Body of pancreas (tissue), 4 donors: ENCODE measurements at places on chromosomes 2 and 18. TPM values are rescaled to one million over a fixed set of nuclear protein-coding genes. Genes with fewer than 3 reads are reported as not detected.
A peak's percentile ranks its signal among the peaks of the same experiment; 100 is the strongest.

DNA sequence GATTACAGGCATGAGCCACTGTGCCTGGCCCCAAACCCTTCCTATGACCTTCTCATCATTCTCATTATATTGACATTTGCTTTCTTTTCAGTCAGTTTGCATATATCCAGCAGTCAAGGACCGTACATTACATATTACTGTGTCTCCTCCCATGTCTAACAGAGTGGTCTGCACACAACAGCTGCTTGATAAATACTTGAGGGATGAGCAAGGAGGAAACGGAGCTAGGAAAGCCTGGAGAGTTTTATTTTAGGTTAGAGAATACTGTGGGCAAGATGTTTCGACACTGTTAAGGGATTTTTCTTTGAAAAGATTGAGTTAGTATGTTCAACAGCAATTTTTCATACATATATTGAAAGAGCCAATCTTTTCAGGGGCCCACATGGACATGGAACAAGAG, 76.2 kb upstream of the CHRNA1 start:
- H3K4me1 ChIP-seq = peaks cover 10% of the 10 kb centered on the region
- no peak overlapping the region for H3K4me3 ChIP-seq
- H3K27me3 ChIP-seq = no peaks in the 10 kb centered on the region
- H3K36me3 ChIP-seq = no peaks in the 10 kb centered on the region
- DNase-seq = no peak
- no peak overlapping the region for H3K27ac ChIP-seq

DNA sequence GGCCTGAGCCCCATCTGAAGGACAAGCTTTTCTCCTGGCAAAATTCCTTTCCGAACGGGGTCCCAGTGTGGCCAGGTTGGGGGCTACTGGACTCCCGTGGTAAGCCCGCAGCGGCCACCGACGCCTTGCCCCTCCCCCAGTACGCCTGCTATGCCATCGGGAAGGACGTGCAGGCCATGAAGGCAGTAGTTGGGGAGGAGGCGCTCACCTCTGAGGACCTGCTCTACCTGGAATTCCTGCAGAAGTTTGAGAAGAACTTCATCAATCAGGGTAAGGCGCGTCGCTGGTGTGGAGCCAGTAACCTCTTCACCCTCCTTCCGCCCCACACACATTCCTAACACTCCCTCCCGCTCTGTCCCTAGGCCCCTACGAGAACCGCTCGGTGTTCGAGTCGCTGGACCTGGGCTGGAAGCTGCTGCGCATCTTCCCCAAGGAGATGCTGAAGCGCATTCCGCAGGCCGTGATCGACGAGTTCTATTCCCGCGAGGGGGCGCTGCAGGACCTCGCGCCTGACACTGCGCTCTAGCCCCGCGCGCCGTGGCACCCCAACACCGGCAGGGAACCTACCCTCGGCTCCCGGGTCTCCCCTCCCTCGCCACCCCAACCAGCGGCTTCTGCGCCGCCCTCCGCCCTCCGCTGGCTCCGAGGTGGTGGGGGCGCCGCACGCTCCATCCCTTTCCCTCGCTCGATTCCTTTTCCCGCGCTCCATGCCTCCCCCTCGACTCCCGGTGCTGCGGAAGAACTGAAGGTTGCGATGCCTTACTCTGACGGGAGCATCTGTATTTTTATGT, 13.6 kb upstream of the ANKRD53 start:
- DNase-seq = peak; percentile 74
- no peaks in the 10 kb centered on the region for H3K27me3 ChIP-seq
- H3K27ac ChIP-seq = no peak overlapping the region
- peaks cover 3% of the 10 kb centered on the region for H3K4me1 ChIP-seq

DNA sequence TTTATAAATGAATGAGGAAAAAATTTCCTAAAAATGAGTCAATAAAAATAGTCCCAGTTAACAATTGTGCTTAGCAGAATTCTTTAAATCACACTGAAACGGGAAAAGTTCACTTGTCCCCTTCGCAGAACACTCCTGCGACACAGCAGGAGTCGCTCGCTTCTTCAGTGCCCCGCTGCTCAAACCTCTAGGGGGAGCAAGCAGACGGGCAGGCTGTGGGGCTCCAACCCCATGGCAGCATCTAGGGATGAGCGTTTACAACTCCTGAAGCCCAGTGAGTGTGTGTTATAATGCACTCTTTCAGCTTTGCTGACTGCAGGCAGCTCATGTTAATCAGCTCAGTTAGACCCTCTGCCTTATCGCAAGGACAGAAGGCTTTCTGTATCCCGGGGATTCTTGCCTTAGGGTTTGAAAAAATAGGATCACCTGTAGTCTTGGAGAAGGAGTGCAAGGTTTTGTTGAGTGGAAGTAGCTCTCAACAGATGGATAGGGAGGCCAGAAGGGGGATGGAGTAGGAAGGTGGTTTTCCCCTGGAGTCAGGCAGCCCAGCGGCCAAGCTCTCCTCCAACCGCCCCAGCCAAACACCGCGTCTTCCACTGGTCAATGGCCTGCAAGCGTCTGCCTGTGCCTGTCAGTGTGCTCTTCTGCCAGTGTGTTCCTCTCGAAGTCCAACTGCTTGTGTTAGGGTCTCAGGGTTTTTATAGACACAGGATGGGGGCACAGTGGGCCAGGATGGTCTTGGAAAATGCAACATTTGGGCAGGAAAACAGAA, 1977.7 kb upstream of the LRRTM1 start:
- H3K27me3 ChIP-seq = no peaks in the 10 kb centered on the region
- no peak overlapping the region for H3K27ac ChIP-seq
- H3K36me3 ChIP-seq = no peaks in the 10 kb centered on the region
- no peak overlapping the region for H3K4me3 ChIP-seq
- no peak for DNase-seq

GRCh38 chr2:128469875-128470274, 151.2 kb upstream of the HS6ST1 start:
- no peak overlapping the region for H3K27ac ChIP-seq
- DNase-seq = no peak
- no peaks in the 10 kb centered on the region for H3K36me3 ChIP-seq
- no peaks in the 10 kb centered on the region for H3K4me1 ChIP-seq

The C1QL2 gene
- not detected for total RNA-seq

The FRZB gene
- 2.9 TPM for total RNA-seq

The SGPP2 gene
- total RNA-seq = 4.9 TPM

The OBSL1 gene
- total RNA-seq = 185 TPM
